ENCODE measurements at places on chromosomes 2 and 18. TPM values are rescaled to one million over a fixed set of nuclear protein-coding genes. Genes with fewer than 3 reads are reported as not detected.

The LDLRAD4 gene
- total RNA-seq = 0.17 TPM

The PLEK gene
- not detected for total RNA-seq

The ADCYAP1 gene
- total RNA-seq = not detected

The CIDEA gene
- not detected for total RNA-seq

The ZNF385B gene
- total RNA-seq = not detected

The LCT gene
- under 0.01 TPM for total RNA-seq

The EPB41L3 gene
- total RNA-seq = 56.6 TPM

The SETBP1 gene
- 3.6 TPM for total RNA-seq

The ABCG5 gene
- not detected for total RNA-seq

The ASPRV1 gene
- 0.33 TPM for total RNA-seq

The SGPP2 gene
- not detected for total RNA-seq

The PSMA8 gene
- not detected for total RNA-seq

The RTP5 gene
- not detected for total RNA-seq

The IWS1 gene
- total RNA-seq = 34.2 TPM

The ATG9A gene
- total RNA-seq = 34.9 TPM

The PDE1A gene
- 26.5 TPM for total RNA-seq

The DUSP19 gene
- total RNA-seq = 3.5 TPM

The TMEM17 gene
- total RNA-seq = 2.8 TPM

The PRKAG3 gene
- 0.50 TPM for total RNA-seq

The FNDC4 gene
- 34.7 TPM for total RNA-seq

The PLGLB2 gene
- not detected for total RNA-seq

The GFPT1 gene
- 43.2 TPM for total RNA-seq

The MAL gene
- 0.17 TPM for total RNA-seq

The ITGB6 gene
- total RNA-seq = 0.15 TPM

The GALR1 gene
- total RNA-seq = not detected

The CD8B2 gene
- not detected for total RNA-seq

The ARHGAP28 gene
- total RNA-seq = 13.4 TPM

The DSG4 gene
- total RNA-seq = not detected

The CEBPZOS gene
- total RNA-seq = 21.8 TPM

The AMER3 gene
- not detected for total RNA-seq

The OSBPL6 gene
- total RNA-seq = 2.2 TPM

The CD302 gene
- 9.8 TPM for total RNA-seq

The DNAJC5G gene
- total RNA-seq = not detected

The CFAP65 gene
- total RNA-seq = not detected

The MEIS1 gene
- total RNA-seq = 127 TPM

The ANKRD53 gene
- total RNA-seq = 0.83 TPM

The MAP3K20 gene
- 97.6 TPM for total RNA-seq

The FMNL2 gene
- 46.4 TPM for total RNA-seq

The MROH2A gene
- not detected for total RNA-seq

The TBR1 gene
- not detected for total RNA-seq

The CTAGE1 gene
- not detected for total RNA-seq

The KLHL41 gene
- 9.8 TPM for total RNA-seq

The CABYR gene
- 7.7 TPM for total RNA-seq

Data from smooth muscle cell of trachea (primary cell).